GM23338 (cell line): ENCODE measurements at places on chromosomes 6 and 20. TPM values are rescaled to one million over a fixed set of nuclear protein-coding genes. Genes with fewer than 3 reads are reported as not detected.

HAO1 gene
- not detected in 2 replicates for total RNA-seq

CGA gene
- not detected in 2 replicates for total RNA-seq

SOBP gene
- 3.0 and 3.1 TPM in 2 replicates for total RNA-seq

PMEPA1 gene
- 7.3 and 8.9 TPM in 2 replicates for total RNA-seq

KIAA1586 gene
- 21.3 and 24.0 TPM in 2 replicates for total RNA-seq

ZNF831 gene
- not detected in 2 replicates for total RNA-seq

PEDS1 gene
- total RNA-seq, result 33.0 and 43.6 TPM in 2 replicates

SYCP2L gene
- 4.9 and 11.0 TPM in 2 replicates for total RNA-seq

FOXF2 gene
- not detected in 2 replicates for total RNA-seq

SNAI1 gene
- 2.9 and 4.2 TPM in 2 replicates for total RNA-seq

GRCh38 chr6:155374681-155375080, 60.4 kb upstream of the TFB1M start:
- DNase-seq, result no peak
- H3K36me3 ChIP-seq, result no peaks in the 10 kb centered on the region
- no peaks in the 10 kb centered on the region for H3K4me1 ChIP-seq
- H3K4me3 ChIP-seq, result no peak overlapping the region
- no peaks in the 10 kb centered on the region for H3K27me3 ChIP-seq

- H3K4me1 ChIP-seq, result no peaks in the 10 kb centered on the region
- no peaks in the 10 kb centered on the region for H3K27me3 ChIP-seq
- no peak overlapping the region for H3K27ac ChIP-seq
- H3K4me3 ChIP-seq, result no peak overlapping the region
Observed at GRCh38 chr20:60882836-60883235, 369.2 kb upstream of the CDH4 start.

GRCh38 chr6:139600343-139600742, 225.9 kb upstream of the CITED2 start:
- DNase-seq, result no peak
- no peak overlapping the region for H3K27ac ChIP-seq
- 0 out of 2 replicates have a peak, but pooled peaks cover 3% of the 10 kb centered on the region for H3K4me1 ChIP-seq
- H3K27me3 ChIP-seq, result no peaks in the 10 kb centered on the region
- no peaks in the 10 kb centered on the region for H3K36me3 ChIP-seq

DNA sequence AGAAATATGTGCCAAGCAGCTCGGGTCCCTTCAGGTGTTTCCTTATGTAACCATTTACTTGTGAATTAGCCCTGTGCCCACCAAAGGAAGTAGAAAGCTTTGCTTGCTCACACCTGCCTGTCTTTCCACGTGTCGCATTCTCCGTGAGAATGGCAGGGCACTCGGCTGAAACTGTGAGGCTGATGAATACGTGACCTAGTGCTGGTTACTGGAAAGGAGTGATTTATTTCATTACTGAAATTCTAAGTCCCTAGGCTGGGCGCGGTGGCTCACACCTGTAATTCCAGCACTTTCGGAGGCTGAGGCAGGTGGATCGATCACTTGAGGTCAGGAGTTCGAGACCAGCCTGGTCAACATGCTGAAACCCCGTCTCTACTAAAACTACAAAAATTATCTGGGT, 45.9 kb upstream of the TULP1 start:
- peaks cover 13% of the 10 kb centered on the region; the same call in 1 of the 2 replicates for H3K4me1 ChIP-seq
- no peak for DNase-seq
- no peak overlapping the region for H3K27ac ChIP-seq
- no peaks in the 10 kb centered on the region for H3K36me3 ChIP-seq
- no peaks in the 10 kb centered on the region for H3K27me3 ChIP-seq

- DNase-seq, result no peak
- no peak overlapping the region for H3K27ac ChIP-seq
- H3K4me1 ChIP-seq, result 0 out of 2 replicates have a peak, but pooled peaks cover 5% of the 10 kb centered on the region
- no peak overlapping the region for H3K4me3 ChIP-seq
- no peaks in the 10 kb centered on the region for H3K27me3 ChIP-seq
Observed at GRCh38 chr6:53067849-53068361, 2.7 kb downstream of the FBXO9 start.

DNA sequence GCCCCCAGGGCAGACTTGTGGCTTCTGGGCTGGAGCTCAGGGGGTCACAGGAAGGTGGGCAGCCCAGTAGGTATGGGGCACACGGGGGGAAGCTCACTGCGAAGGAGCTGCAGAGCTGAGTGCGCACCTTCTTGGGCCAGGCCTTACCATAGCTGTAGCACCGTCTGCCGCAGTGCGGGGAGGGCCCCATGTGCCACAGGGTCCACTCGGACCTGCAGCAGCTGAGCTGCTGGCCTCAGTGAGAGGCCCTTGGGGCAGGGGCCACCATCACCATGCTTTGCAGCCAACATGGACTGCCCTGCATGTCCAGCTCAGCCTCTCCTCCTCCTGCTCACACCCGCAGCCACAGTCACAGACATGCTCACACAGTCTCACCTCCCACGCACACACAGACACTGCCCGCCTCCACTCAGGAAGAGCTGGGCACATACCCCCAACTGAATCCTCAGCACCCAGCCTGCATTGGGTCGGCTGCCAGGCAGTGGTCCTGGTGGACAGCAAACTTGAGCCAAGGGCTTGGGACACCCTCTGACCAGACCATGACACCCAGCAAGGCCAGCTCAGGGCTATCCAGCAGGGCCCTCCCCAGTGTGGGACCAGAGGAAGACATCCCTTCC, 35.3 kb downstream of the YTHDF1 start:
- H3K27ac ChIP-seq, result no peak overlapping the region
- peaks cover 20% of the 10 kb centered on the region for H3K4me1 ChIP-seq
- H3K4me3 ChIP-seq, result no peak overlapping the region
- H3K36me3 ChIP-seq, result no peaks in the 10 kb centered on the region

GRCh38 chr20:8356806-8357205, 224.7 kb downstream of the PLCB1 start:
- DNase-seq, result no peak
- peaks cover 13% of the 10 kb centered on the region for H3K4me1 ChIP-seq
- H3K27me3 ChIP-seq, result no peaks in the 10 kb centered on the region
- no peaks in the 10 kb centered on the region for H3K36me3 ChIP-seq
